ENCODE measurements at places on chromosomes 5 and 9. TPM values are rescaled to one million over a fixed set of nuclear protein-coding genes. Genes with fewer than 3 reads are reported as not detected.
A peak's percentile ranks its signal among the peaks of the same experiment; 100 is the strongest.

GRCh38 chr9:3804103-3804502, 278.3 kb upstream of the RFX3 start:
- no peak for DNase-seq
- no peak overlapping the region for H3K4me3 ChIP-seq
- no peak overlapping the region for H3K27ac ChIP-seq

DNA sequence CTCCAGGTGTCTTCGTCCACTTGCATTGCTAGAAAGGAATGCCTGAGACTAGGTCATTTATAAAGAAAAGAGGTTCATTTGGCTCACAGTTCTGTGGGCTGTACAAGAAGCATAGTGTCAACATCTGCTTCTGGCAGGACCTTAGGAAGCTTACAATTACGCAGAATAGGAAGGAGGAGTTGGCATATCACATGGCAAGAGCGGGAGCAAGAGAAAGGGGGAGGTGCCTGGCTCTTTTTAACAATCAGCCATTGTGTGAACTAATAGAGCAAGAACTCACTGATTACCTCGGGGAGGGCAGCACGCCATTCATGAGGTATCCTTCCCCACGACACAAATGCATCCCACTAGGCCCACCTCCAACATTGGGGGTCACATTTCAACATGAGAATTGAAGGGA, 134.4 kb upstream of the EFNA5 start:
- no peak overlapping the region for H3K27ac ChIP-seq
- no peaks in the 10 kb centered on the region for H3K36me3 ChIP-seq
- no peak for DNase-seq
- no peaks in the 10 kb centered on the region for H3K27me3 ChIP-seq
- no peak overlapping the region for H3K4me3 ChIP-seq

DNA sequence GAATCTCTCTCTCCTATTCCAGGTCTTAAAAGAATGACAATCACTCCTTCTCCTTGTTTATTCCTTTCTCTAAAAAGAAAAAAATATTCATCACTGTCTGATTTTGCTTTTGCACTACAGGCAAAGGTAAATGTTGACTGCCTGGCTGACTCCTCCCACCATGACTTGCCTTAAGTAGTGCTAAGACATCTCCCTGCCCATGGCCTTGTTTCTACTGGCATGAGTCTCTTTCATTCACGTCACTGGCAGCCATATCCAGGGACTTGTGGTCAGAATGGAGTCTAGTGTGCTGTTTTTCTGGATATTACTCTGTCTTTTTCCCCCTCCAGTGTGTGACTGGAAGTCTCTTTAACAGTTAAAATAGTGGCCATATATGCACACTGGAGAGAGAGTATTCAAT, 522.9 kb upstream of the DAB2 start:
- no peak overlapping the region for H3K27ac ChIP-seq
- H3K4me3 ChIP-seq: no peak overlapping the region
- no peak for DNase-seq
- H3K36me3 ChIP-seq: no peaks in the 10 kb centered on the region

- no peak overlapping the region for H3K27ac ChIP-seq
- peaks cover 7% of the 10 kb centered on the region for H3K4me1 ChIP-seq
- no peaks in the 10 kb centered on the region for H3K27me3 ChIP-seq
Observed at GRCh38 chr5:154422298-154422697, 23.5 kb upstream of the SAP30L start.

DNA sequence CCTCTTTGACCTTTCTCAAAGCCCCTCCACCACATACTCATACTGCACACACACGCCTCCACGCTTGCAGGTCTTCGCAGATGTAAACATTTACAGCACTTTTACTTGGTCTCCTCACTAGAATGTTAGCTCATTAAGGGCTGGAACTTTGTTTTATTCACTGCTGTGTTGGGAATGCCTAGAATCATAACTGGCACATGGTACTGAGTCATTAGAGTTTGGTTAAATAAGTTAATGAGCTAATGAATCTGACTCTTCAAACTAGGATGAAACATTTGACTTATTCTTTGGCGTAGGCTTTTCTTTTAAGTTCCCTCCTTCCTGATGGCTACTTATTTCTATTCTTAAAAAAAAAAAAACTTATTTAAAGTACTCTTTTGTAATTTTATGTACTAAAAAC, 28.9 kb downstream of the MAN2A1 start:
- no peaks in the 10 kb centered on the region for H3K27me3 ChIP-seq
- H3K27ac ChIP-seq: no peak overlapping the region
- H3K36me3 ChIP-seq: no peaks in the 10 kb centered on the region
- peaks cover 11% of the 10 kb centered on the region for H3K4me1 ChIP-seq

GRCh38 chr9:119282476-119283077, 86.7 kb downstream of the BRINP1 start:
- DNase-seq: no peak
- H3K36me3 ChIP-seq: no peaks in the 10 kb centered on the region
- H3K4me3 ChIP-seq: no peak overlapping the region
- no peak overlapping the region for H3K27ac ChIP-seq

DNA sequence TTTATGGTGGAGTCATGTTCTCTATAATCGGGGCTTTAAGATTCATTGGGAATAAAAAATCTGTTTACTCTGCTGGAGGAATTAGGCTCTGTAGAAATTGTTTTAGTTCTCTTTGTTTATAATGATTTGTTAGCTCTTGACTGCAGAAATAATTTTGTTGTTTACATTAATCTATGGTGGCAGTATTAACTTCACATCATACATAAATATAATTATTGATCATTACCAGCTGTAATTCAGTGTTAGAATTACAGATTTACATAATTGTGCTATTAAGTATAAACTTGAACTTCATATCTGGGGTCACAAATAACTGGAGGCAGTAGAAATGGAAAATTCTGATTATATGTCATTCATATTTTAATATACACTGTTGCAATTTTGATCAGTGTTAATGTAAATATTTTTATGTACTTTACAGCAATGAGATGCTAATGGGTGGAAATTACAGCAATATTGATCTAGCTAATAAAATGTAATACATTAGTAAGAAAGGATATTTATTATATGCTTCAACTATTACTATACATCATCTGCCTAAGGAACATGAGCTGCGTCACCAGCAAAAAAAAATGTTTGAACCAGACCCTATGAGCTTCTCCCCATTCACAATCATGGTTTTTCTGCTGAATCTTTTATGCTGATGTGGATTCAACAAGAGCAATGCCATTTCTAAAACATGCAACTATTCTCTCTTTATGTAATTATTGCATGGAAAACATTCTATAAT, 846.6 kb downstream of the NR2F1-AS1 start:
- H3K4me1 ChIP-seq: no peaks in the 10 kb centered on the region
- no peak overlapping the region for H3K4me3 ChIP-seq
- H3K27me3 ChIP-seq: no peaks in the 10 kb centered on the region
- no peak overlapping the region for H3K27ac ChIP-seq

Gene IRX1
- not detected for total RNA-seq

Gene PLK2
- 9.3 TPM for total RNA-seq

DNA sequence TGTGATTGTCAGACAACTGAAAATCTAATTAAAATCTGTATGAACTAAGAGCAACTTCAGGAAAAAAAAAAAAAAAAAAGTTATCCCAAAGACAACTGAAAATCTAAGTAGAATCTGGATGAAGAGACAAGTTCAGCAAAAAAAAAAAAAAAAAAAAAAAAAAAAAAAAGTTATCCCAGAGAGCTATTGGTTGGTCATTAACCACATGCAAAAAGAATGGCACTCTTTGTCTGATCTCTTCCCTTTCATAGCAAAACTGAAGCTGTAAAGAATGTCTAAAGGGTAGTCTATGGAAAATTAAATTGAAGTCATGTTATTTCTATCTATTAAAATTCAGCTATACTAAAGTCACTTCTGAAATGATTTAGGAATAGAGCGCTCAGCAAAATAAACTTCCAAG, 32.9 kb downstream of the STRBP start:
- H3K4me3 ChIP-seq: no peak overlapping the region
- no peak for DNase-seq
- no peaks in the 10 kb centered on the region for H3K27me3 ChIP-seq
- no peaks in the 10 kb centered on the region for H3K36me3 ChIP-seq
- no peaks in the 10 kb centered on the region for H3K4me1 ChIP-seq

GRCh38 chr5:39780347-39780746, 355.6 kb upstream of the DAB2 start:
- H3K27me3 ChIP-seq: no peaks in the 10 kb centered on the region
- H3K36me3 ChIP-seq: no peaks in the 10 kb centered on the region
- H3K4me3 ChIP-seq: no peak overlapping the region
- no peak overlapping the region for H3K27ac ChIP-seq
- DNase-seq: no peak

Gene LRRTM2
- not detected for total RNA-seq

DNA sequence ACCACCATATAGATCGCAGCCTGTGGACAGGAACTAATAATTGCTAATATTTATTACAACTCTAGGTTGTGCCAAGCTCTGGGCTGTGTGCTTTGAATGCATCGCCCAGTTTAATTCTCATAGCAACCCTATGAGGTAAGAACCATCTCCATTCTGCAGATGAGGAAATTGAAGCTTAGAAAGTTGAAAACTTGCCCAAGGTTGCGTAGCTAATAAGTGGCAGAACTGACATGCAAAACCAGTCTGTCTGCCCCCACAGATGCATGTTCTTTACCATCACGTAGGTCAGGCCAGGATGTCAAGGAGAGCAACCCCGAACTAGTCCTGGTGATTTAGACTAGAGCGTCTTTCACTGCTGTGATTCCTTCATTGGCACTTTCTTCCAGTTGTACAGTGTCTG, 15.6 kb downstream of the WWC1 start:
- H3K27me3 ChIP-seq: no peaks in the 10 kb centered on the region
- no peak overlapping the region for H3K4me3 ChIP-seq
- H3K36me3 ChIP-seq: no peaks in the 10 kb centered on the region
- no peak overlapping the region for H3K27ac ChIP-seq
- no peak for DNase-seq

Gene SLC22A4
- 0.59 TPM for total RNA-seq

DNA sequence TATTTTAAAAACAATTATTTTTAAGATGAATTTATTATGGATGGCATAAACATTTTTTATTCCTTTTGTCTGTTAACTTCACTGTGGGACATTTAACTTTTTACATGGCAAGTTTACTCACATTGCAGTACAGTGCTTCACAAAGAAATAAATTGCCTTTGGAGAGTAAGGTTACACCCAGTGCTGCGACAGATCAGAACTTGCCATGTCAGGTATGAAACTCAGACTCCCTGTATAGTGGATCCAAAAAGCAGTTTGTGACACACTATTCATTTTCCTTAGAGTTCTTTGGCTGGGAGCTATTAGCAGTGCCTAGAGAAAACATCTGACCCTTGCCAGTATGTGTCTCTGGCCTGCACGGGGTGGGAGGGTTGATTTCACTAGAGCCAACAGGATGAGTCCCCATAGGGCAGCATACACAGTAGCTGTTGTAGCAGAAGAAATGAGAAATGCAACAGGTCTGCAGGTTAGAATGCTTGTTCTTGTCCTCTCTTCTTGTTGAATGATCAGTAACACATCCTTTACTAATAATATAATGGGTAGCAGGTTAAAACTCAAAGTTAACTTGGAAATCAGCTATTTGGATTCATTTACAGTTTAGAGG, 42.9 kb downstream of the STARD4 start:
- no peaks in the 10 kb centered on the region for H3K4me1 ChIP-seq
- no peak overlapping the region for H3K4me3 ChIP-seq
- H3K27ac ChIP-seq: no peak overlapping the region
- H3K36me3 ChIP-seq: no peaks in the 10 kb centered on the region
- no peaks in the 10 kb centered on the region for H3K27me3 ChIP-seq
- DNase-seq: no peak

DNA sequence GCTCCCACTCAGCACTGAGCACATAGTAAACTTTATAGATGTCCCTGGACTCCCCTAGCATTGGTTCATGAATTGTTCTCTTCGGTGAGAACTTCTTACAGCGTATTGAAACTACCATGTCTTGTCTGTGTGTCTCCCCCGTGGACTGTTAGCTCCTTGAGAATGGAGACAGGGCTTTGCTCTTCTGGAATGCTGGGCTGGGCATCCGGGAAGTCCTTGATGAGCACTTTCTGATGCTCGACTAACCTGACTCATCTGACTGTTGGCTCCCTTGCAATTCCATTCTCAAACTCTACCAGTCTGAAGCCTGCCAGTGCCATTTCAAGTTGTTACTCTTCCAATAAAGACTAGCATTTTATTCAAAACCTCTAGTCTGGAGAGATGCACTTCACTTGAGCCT, 15.0 kb upstream of the PFDN1 start:
- no peaks in the 10 kb centered on the region for H3K27me3 ChIP-seq
- no peaks in the 10 kb centered on the region for H3K4me1 ChIP-seq
- no peak overlapping the region for H3K27ac ChIP-seq
- H3K4me3 ChIP-seq: no peak overlapping the region

Gene PLPPR1
- total RNA-seq: 1.5 TPM

GRCh38 chr5:170159101-170159698, 53.5 kb downstream of the FOXI1 start:
- H3K36me3 ChIP-seq: no peaks in the 10 kb centered on the region
- H3K4me3 ChIP-seq: no peak overlapping the region
- no peaks in the 10 kb centered on the region for H3K27me3 ChIP-seq
- no peaks in the 10 kb centered on the region for H3K4me1 ChIP-seq
- DNase-seq: no peak

GRCh38 chr9:37504605-37505004, 18.9 kb downstream of the POLR1E start:
- H3K4me3 ChIP-seq: no peak overlapping the region
- peaks cover 49% of the 10 kb centered on the region for H3K4me1 ChIP-seq
- H3K27me3 ChIP-seq: no peaks in the 10 kb centered on the region
- DNase-seq: no peak

Gene IFNA2
- total RNA-seq: not detected

GRCh38 chr9:11206925-11207324, 594.1 kb upstream of the PTPRD start:
- H3K27ac ChIP-seq: no peak overlapping the region
- DNase-seq: no peak
- no peaks in the 10 kb centered on the region for H3K36me3 ChIP-seq
- no peak overlapping the region for H3K4me3 ChIP-seq
- no peaks in the 10 kb centered on the region for H3K27me3 ChIP-seq

- H3K27me3 ChIP-seq: peaks cover 25% of the 10 kb centered on the region
- no peaks in the 10 kb centered on the region for H3K36me3 ChIP-seq
- peak overlapping the region; percentile 13 for H3K27ac ChIP-seq
- no peak overlapping the region for H3K4me3 ChIP-seq
- H3K4me1 ChIP-seq: no peaks in the 10 kb centered on the region
Observed at GRCh38 chr9:116152390-116152789, 1.2 kb upstream of the PAPPA start.

DNA sequence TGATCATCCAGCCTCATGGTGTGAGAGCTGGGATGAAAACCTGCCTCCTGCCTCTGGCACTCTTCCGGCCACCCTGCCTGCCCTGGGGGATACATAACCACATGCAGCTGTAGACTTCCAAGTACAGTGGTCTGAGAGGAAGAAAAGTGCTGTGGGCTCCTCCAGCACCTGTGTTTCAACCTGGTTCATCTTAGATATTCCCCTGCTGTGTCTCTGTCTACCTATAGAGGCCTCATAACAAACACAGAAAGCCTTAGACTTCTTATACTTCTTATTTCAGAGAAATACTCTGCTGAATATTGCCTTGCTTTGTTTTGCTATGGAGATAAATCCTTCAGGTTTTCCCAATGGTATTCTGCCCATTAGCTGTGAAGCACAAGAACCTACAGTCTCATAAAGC, 19.6 kb upstream of the TNFAIP8 start:
- no peaks in the 10 kb centered on the region for H3K4me1 ChIP-seq
- no peak overlapping the region for H3K27ac ChIP-seq
- no peaks in the 10 kb centered on the region for H3K27me3 ChIP-seq
- H3K4me3 ChIP-seq: no peak overlapping the region
- no peak for DNase-seq
